ENCODE measurements at places on chromosomes 1 and 21.

DNA sequence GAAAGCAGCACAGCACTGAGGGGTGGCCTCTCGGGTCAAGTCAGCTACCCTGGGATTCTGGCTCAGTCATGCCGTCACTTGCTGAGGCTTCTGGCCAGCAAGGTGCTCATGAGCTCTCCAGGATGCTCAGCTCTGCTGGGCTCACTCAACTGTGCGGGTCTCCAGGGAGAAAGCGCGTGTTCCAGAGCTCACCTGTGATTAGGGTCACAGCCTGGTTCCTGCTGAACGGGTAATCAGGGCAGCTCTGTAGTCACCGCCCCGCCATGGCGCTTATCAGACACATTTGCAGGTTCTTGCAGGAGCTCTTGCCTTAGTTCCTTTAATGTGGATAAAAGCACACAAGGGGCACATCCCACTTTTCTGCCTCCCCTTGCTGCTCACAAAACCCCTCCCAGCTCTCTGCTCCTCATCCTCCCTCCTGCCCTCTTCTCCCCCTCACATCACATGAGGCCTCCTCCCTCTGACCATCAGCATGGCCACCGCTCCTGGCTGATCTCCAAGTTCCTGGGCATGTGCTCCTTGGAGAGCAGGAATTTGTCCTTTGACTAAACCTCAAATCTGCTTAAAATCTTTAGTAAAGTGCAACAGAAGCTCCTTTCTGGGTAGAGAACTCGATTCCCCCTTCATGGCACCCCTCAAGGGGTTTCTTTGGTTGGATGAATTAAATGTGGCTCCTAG is 2.0 kb downstream of the PCP4 start:
- DNase-seq, result no peak

- DNase-seq, result no peak
Observed at GRCh38 chr1:111747947-111748346, 7.8 kb upstream of the DDX20 start.

DNA sequence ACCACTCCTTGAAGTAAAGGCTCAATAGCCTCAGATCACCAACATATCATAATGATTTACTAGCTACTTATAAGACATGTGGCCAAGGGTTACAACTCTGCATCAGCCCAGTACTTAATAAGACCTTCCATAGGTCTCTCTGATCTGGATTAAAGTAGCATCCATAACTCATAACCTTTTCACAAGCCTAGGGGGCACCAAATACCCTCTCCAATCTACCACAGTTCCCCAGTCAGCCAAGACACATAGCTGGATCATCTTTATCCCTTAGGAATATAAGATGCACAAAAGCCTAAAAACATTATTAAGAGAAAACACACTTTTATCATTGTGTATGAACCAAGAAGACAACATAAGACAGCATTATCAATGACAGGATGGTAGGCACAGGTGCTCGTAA is 22.1 kb downstream of the SSX2IP start:
- peak; percentile 20 for DNase-seq

GRCh38 chr1:8858888-8859706 is 19.4 kb downstream of the ENO1 start:
- peak; percentile 67 for DNase-seq

GRCh38 chr1:222757646-222758268 is 20.8 kb downstream of the FAM177B start:
- no peak for DNase-seq

DNA sequence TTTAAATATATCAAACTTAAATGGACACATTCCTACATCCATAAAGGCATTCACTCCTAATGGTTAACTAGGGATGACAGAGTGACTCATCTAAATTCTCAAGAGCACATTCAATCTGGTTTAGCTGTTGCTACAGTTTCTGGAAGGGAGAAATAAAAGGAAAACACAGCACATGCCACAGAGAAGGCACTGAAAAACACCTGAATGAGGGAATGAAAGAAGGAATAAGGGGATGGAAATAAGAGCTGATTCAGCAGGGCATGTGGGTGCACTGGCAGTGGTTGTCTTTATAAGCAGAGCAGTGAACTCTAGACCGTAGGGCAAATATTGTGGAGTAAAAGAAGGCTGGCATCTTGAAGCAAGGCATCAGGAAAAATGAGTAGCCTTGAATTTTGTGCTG is 79.3 kb downstream of the LHX4 start:
- peak; percentile 59 for DNase-seq

DNA sequence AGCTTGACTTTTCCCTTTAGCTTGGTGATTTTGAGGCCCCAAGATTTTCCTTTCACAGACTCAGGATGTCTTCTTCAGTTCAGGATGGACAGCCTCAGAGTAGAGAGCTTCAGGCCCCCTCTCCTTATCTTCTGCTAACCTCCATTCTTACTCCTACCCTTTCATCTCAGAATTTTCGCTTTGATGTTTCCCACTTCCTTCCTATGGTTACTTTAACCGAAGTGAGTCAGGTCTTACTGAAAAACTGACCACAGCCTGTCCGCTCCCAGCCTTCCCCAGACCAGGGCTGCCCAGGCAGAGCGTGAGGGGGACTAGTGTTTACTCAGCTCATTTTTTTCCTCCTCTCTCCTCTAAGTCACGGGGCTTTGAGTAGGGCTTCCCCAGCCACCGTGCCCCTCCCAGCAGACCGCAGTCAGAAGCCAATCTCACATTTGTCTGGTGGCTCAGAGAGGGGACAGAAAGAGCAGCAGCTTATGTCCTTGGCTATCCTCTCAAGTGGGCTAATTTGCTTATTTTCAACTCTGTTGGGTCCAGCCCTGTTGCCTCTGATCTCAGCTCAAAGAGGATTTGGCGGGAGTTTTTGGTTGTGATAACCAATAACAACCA is 4.2 kb upstream of the IL19 start:
- peak; percentile 80 for DNase-seq

DNA sequence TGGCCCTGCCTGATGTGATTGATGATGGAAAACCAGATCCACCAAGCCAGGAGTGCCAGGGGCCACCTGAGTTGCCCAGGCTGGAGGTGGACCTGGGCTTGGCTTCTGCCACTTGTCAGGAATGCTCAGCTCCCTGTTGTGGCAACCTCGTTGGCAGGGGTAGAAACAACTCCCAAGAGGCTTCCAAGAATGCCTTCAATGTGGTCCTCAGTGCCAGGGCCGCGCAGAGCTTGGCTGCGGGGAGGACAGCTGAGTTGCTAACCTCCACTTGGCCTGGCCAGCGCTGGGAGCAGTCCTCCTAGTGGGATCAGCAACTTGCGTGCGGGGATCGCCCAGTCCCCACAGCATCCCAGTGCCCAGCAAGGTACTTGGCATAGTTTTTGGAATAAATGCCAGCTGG is 9.0 kb downstream of the MYOM3 start:
- DNase-seq, result no peak

- DNase-seq, result no peak
Observed at GRCh38 chr1:204115116-204115515, 36.7 kb downstream of the ETNK2 start.

- DNase-seq, result no peak
Observed at GRCh38 chr21:45740088-45740440, 96.5 kb downstream of the PCBP3 start.

DNA sequence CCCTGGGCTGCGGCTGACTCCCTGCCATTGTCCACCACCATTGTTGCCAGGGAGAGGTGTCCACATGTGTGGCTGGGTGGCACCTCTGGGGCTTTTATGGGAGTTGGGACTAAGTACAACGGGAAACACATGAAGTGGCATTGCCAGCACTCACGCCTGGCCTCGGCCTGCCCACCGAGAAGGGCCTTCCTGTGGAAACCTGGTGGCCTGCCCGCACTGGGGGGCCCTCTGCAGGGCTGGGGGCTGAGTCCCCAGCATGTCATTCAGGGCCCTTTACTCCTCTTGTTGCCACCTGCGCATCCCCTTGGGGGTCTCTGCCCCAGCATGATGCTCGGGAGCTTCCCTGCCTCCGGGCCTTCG is 35.5 kb upstream of the RUNX3 start:
- no peak for DNase-seq
